ENCODE measurements at places on chromosomes 1 and 21.

DNA sequence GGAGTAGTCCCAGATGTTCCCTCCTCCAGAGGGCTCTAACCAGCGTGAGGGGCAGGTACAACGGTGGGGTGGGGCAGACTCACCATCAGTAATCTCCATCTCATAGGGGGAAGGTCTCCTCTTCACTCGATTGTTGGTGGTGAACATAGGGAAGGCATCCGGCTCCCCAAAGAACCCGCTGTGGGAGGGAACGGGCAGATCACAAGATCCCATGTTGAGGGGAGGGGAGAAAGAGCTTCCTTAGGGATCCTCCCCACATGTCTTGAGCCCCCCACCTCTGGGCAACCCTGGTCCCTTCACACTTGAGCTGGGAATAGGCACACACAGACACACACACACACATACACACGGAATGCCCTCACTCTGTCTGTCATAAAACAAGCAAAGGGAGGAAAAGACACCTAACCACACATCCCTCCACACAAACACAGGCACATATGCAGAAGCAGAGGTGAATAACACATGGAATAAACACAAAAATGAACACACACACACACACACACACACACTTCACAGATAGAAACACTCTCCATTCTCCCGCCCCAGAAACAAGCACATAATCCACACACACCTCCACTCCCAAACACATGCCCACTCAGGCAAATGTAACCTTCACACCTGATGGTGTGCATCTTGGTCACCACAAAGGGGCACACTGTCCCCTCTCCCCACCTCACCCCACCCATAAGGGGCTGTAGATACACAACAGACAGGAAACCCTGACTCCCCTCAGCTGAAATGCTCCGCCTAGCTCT, 7.9 kb downstream of the TAL1 start:
- no peak for DNase-seq

- no peak for DNase-seq
These were observed 13.0 kb upstream of the CD48 start for GRCh38 chr1:160724465-160725242.

- no peak for DNase-seq
These were observed 78.4 kb downstream of the SMYD3 start for GRCh38 chr1:246428542-246429308.

DNA sequence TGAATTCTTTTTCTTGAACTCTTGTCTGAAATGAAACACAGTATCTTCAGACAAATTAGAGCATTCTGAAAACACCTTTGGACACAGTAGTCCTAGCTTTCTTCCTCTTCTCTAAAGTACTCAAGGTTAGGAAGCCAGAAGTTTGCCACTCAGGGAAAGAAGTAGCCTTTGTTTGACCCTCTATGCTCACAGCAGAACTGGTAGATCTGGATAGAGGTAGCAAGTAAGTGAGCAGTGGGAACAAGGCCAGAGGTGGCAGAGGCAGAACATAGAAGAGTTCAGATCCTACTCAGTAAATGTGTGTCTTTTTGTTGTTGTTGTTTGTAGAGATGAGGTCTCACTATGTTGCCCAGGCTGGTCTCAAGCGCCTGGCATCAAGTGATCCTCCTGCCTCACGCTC, 7.4 kb upstream of the PIGR start:
- DNase-seq: no peak

GRCh38 chr1:152141971-152142584, 16.9 kb downstream of the RPTN start:
- no peak for DNase-seq

DNA sequence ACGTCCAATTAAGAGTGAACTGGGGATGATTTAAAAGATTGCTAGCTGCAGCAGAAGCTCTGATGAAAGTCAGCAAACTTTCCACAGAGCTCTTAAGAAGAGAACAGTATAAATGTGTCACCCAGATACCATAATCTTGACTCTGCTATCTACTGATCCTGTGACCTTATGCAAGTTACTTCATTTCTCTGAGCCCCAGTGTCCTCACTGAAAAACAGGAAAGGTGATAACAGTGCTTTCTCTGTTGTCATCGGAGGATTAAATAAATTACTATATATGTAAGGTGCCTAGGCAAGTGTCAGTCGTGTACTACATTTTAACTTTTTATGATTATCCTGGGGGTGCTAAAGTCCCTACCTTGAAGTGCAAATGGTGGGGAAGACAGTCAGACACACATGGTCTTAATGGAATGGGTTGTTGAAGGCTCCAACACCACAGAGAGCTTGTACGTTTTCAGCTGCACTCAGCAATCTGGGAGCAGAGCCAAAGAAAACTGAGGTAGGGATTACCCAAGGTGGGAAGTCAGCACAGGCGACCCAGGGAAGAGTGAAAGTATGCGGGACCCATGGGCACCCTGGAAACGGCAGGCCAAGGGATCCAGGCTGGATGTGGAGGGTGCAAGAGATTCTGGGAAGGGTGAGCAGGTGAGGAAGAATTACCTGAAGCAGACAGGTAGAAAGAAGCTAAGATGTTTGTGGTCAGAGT, 82.8 kb downstream of the DTL start:
- no peak for DNase-seq

DNA sequence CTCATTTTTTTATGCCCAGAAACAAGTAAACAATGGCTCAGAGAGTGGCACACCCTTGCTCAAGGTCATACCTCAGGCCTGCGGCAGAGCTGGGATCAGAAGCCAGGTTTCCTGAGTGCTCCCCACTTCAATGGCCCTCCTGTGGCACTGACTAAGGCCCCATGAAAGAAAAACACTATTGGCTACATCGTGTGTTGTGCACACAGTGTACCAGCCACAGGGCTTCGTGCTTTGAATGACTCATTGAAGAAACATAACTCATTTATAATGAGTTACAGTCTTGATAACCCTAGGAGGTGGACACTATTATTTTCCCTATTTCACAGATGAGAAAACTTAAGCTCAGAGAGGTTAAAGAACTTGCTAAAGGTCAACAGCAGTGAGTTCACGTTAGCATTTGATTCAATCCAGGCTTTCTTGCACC, 91.2 kb downstream of the TRABD2B start:
- no peak for DNase-seq

Measured in CD4-positive, alpha-beta T cell treated with Interleukin-15 for 1 hour (primary cell).